Stimulated activated CD4-positive, alpha-beta T cell treated with anti-CD3 and anti-CD28 coated beads, TNF-alpha, amount 100 ng/mL, for 24 hours (primary cell): ENCODE measurements at places on chromosomes 6 and 20.

DNA sequence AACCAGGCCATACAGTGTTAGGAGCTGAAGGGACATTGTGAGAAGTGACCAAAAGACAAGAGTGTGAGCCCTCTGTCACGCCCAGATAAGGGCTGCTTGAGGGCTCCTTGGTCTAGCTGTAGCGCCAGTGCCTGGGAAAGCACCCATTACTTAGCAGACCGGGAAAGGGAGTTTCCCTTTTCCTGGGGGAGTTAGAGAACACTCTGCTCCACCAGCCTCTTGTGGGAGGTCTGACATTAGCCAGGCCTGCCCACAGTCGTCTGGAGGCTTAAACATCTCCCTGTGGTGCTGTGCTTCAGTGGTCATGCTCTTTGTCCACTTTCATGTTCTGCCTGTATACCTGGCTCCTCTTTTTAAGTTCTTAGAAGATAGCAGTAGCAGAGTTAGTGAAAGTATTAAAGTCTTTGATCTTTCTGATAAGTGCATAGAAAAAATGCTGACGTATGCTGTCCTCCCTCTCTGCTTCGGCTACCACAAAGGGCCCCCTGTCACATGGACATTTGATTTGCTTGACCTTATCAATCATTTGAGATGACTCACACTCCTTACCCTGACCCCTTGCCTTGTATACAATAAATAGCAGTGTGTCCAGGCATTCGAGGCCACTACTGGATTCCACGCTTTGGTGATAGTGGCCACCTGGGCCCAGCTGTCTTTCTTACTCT, 201.5 kb upstream of the ECI2 start:
- no peak for DNase-seq

GRCh38 chr6:85662251-85662650, 19.6 kb upstream of the SYNCRIP start:
- DNase-seq, result no peak

- DNase-seq, result no peak
Observed at GRCh38 chr20:32889281-32889680, 30.6 kb downstream of the EFCAB8 start.

DNA sequence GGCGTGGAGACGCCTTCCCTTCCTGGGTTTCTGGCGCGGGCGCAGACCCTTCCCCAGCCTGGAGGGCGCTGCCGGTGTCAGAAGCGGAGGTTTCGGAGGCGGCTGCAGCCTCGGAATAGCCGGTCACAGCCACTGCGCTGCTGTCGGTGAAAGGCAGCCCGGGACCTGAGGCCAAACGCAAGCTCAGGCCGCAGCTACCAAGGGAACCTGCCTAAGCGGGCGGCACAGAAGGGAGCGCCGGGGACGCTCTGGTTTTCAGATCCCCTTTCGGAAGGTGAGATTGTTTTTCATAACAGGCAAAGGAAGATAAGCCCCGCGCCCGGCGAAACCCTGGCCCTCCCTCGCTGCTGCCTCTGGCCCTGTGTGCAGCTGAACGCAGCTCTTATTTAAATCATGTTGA, 116.5 kb downstream of the FAM120B start:
- DNase-seq, result no peak

DNA sequence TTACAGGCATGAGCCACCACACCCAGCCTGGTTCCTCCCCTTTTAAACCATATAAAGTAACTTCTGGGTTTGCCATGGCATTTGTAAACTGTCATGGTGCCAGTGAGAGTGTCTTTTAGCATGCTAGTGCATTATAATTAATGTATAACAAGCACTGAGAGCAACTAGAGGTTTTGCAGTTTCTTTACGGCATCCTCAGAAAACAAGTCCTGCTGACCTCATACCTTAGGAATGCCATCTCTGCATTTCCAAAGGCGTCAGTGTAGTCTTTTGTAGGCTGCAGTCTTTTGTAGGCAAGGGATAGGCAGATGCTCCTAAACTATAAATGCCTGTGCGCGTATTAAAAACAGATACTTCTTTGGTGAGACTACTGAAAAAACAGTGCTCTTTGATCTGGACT, 75.0 kb upstream of the EZR start:
- no peak for DNase-seq

DNA sequence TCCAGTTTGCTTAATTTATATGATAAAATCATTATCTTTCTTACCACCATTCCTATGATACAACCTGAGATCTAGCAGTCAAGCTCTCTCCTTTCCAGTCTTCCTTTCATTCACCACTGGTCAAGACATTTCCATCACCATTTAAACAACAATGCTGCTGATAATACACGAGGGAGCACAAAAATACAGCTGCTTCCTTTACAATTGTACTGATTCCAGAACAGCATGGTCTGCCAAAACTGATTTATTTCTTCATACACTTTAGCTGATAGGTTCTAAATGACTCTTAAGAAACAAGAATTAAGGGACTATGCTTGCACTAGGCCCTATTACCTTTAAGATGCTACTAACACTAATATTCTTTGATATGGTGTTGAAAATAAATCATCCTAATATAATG, 65.0 kb downstream of the EPM2A start:
- DNase-seq, result no peak

- no peak for DNase-seq
Observed at GRCh38 chr20:33636776-33637175, 25.4 kb upstream of the C20orf144 start.

- DNase-seq, result no peak
Observed at GRCh38 chr6:99002831-99003230, 55.1 kb upstream of the FBXL4 start.

DNA sequence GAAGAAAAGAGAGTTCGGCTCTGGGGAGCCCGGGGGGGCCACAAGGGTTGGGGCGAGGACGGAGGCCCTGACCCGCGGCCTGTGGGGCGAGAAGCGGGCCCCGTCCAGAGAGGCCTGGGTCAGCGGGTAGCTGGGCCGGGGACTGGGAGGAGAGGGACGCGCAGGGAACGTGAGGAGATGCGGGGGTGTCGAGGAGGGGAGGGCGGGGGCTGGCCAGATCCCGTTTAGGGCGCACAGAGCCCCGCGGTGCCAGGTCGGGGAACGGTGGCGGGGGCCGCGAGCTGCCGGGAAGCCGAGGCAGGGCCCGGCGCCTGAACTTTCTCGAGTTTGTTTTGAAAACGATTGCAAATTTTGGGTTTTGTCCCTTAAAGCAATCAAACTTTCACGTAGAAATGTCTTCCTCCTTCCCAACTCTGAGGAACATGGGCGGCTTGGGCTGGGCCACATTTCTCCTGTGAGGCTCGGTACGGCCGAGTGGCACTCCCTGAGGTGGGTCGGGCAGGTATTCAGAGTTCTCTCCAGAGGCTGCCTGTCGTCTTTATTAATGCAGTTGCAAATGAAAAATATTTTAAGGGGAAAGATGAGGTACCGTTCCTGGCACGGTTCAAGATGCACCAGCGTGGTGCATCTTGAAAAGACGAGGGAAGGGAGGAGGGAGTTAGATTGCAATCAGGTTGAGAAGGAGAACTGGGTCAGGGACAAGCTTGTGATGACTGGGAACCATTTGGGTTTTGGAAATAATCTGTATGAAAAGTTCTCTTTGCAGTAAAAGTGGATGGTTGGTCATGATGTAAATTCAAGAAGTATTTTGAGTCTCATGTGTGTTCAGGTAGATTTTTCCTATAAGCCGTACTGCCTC, 972 bp downstream of the RNF8 start:
- no peak for DNase-seq

DNA sequence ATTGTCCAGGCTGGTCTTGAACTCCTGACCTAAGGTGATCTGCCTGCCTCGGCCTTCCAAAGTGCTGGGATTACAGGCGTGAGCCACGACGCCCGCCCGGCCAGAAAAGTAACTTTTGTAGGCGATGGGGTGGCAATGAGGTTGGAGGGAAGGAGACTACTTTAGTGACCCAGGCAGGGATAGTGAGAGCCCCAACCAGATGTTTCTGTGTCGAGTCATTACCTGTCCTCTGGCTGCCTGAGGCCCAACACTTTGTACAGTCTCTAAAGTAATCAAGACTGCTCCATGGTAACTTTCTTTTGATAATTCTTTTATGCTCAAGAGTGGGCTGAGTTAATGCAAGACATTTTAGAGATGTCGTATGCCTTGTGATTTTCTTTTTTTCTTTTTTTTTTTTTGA, 6.8 kb downstream of the SASH1 start:
- DNase-seq, result no peak

DNA sequence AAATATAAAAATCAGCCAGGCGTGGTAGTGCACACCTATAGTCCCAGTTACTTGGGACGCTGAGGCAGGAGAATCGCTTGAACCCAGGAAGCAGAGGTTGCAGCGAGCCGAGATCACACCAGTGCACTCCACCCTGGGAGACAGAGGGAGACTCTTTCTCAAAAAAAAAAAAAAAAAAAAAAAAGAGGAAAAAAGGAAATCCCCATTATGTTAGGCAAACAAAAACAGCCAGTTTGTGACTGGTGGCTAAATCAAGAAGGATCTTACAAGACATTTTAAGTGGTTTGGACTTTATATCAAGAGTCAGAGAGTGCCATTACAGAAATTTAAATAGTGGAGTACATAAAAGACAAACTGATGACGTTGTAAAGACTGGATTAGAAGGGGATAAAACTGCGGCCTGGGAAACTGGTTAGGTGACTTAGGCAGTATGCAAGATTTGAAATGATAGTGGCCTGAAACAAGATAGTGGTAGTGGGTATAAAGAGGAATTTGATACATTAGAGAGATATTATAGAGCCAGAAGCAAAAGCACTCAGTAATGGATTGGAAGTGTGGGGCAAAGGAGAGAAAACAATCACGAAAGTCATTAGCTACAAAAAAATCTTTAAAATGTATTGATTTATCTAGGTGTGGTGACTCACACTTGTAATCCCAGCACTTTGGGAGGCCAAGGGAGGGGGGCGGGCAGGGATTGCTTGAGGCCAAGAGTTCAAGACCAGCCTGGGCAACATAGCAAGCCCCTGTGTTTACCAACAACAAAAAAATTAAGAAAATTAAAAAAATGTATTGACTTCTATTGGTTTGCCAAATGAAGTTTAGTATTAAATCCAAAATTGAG, 1.7 kb upstream of the MYO6 start:
- no peak for DNase-seq

DNA sequence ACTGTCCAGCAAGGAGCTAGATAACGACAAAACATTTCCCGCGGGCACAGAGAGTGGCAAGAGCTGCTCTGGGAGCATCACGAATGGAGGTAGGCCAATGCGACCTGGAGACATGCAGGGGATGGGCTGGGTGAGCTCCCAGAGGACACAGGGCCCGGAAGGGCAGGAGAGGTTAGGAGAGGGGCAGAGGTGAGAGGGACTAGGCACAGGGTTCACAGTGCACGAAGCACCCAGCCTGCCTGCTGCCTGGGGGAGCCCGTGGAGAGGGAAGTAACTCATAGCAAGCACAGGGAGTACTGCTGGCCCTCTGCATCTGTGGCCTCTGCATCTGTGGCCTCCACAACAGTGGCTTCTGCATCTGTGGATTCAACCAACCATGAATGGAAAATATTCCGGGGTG, 126.5 kb downstream of the HUS1B start:
- DNase-seq, result no peak
